Activated T-cell treated with anti-CD3 and anti-CD28 coated beads, Interleukin-2, amount 50 U/mL, for 48 hours (primary cell): ENCODE measurements at places on chromosomes 7 and 10.
A peak's percentile ranks its signal among the peaks of the same experiment; 100 is the strongest.

- DNase-seq = no peak
Observed at GRCh38 chr7:41110186-41110585, 592.7 kb downstream of the INHBA start.

DNA sequence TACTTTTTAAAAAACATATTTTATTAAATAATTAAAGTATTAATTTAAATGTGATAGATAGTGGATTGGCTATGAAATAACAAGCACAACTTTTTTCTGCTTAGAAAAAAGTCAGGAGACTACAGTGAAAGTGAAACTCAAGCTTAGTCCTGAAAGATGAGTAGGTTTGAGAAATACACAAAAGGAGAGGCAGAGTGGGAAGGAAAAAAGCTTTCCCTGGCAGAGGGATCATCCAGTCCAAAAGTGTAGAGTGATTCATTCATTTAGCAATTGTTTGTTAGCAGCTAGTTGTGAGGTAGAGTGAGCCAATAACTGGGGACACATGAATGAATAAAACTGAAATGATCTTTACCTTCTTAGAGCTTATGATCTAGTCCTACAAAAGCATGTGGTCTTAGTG lies 93.5 kb downstream of the FOXP2 start:
- DNase-seq = no peak

DNA sequence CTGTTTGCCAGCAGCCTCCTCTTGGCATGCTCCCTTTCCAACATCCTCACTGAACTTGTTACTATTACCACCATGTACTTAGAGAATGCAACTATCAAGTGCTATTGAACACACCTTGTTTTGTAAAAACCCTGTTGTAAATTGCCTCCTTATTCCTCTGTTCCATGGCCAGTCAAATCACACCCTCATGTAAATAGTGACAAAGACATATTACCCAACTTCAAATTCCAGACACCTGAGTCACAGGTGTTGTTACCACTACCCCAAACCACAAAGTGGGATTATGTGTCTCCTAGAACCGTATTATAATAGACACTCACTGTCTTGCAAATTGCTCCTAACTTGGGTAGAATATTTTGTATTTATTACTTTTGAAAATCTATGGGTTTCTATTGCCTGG lies 263.2 kb upstream of the C7orf33 start:
- no peak for DNase-seq

DNA sequence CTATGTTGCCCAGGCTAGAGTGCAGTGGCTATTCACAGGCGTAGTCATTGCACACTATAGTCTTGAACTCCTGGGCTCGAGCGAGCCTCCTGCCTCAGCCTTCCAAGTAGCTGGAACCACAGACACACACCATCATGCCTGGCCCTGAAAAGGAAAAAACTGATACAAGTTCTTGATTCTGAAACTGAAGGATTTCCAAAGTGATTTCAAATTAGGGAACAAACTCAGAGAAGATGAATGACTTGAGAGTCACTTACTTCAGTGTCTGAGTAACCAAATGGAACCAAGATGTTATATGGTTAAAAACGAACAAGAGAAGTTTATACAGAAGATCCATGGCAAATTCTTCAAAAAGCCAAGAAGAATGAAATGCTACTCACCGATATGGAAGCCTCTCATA lies 14.4 kb downstream of the CWF19L1 start:
- DNase-seq = no peak

DNA sequence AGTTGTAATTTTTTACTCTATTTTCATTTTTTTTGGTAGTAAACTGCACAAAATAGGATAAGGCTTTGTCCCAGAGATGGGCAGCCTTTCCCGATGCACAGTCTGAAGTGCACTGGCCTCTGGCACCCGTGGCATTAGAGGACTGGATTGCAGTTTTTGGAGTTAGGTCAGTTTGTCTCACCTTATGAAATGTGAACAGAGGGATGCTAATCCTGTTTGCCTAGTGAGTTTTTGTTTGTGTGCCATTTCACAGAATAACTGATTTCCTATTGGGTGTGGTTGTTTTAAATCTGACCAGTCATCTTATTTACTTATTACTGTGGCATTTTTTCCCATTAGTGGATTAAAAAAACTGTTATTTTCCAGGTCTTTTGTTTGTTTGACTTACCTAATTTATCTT lies 109.5 kb upstream of the GATA3 start:
- no peak for DNase-seq

- DNase-seq = no peak
Observed at GRCh38 chr10:59634102-59634501, 75.5 kb downstream of the SLC16A9 start.

- DNase-seq = no peak
Observed at GRCh38 chr7:16369855-16370254, 51.5 kb downstream of the CRPPA start.

GRCh38 chr10:1454951-1455350 lies 282.4 kb downstream of the ADARB2 start:
- DNase-seq = no peak

GRCh38 chr7:43925984-43926797 lies at the start of gene UBE2D4:
Gene UBE2D4 (plus strand): TSS chr7:43926436. CDS start chr7:43926533, 97 bp downstream.
- peak; percentile 95 for DNase-seq

- DNase-seq = no peak
Observed at GRCh38 chr10:93299195-93299594, 182.9 kb downstream of the MYOF start.

- DNase-seq = no peak
Observed at GRCh38 chr10:133088179-133088955, 643 bp downstream of the ADGRA1 start.

DNA sequence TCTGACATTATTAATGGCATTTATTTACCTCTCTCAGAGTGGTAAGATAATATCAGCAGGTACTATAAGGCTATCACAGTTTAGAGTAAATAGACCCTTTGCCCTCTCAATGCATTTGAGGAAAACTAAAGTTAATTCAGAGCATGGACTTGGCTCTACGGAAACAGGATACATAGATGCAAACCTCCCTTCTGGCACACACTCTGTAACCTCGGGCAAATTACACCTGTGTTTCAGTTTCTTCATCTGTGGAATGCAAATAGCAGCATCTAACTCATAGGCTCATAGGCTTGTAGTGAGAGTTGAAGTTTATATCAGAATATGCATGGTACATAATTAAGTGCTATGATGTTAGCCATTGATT lies 5.6 kb downstream of the RAPGEF5 start:
- DNase-seq = no peak

DNA sequence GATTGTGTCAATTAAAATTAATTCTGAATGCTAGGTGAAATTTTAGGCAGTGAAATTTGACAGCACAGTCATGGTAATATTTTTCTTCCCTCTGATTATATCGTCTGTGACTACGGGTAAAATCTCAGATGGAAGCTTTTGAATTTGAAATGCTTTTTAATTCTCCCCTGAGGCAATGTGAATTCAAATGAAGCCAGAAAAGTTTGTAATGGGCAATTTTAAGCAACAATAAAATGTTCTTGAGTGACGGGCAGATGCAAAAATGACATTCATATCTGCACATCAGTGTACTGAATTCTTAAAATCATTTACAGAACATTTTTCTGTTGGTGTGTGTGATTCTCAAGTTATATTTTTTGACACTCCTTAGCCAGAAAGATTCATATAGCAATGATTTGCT lies 134.5 kb downstream of the NSUN6 start:
- no peak for DNase-seq

DNA sequence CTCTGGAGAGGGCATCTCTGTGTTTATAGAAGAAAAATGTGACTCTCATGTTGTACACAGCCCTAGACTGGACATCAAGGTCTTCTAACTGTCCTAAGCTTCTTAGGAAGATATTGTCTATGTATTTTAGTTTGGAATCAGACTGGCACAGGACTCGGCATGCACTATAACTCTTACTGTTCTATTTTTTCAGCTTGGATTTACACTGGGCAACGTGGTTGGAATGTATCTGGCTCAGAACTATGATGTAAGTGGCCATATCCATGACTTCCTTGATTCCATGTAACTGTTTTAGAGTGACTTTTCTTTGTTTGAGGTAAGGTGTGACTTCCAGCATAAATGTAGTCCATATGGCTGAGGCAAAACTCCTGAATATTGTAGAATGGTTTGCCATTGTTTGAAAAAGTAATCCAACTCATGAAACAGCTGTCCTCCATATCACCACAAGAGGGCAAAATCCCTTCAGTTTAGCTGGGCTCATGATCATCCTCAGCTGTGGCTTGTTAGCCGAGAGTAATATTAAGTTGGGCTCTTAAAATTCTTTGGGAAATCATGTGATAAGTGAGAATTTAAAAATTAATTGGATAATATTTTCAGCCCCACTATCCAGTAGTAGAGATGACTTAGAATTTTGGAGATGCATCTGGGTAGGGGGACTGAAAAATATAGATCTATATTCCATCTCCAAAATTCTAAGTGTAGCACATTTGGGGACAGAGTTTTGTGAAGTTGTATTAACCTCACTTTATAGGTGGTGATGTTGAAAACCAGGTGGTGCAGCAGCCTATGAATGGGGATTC lies 10.4 kb downstream of the STMP1 start:
- DNase-seq = no peak

- DNase-seq = no peak
Observed at GRCh38 chr7:53811555-53812079, 730.6 kb upstream of the VSTM2A start.

GRCh38 chr7:86598311-86598710 lies 45.4 kb upstream of the GRM3 start:
- no peak for DNase-seq

GRCh38 chr7:21945454-21946221 lies at the start of gene CDCA7L:
Gene CDCA7L (minus strand): TSS chr7:21945899. CDS start chr7:21945804, 95 bp downstream.
- DNase-seq = peak; percentile 86

DNA sequence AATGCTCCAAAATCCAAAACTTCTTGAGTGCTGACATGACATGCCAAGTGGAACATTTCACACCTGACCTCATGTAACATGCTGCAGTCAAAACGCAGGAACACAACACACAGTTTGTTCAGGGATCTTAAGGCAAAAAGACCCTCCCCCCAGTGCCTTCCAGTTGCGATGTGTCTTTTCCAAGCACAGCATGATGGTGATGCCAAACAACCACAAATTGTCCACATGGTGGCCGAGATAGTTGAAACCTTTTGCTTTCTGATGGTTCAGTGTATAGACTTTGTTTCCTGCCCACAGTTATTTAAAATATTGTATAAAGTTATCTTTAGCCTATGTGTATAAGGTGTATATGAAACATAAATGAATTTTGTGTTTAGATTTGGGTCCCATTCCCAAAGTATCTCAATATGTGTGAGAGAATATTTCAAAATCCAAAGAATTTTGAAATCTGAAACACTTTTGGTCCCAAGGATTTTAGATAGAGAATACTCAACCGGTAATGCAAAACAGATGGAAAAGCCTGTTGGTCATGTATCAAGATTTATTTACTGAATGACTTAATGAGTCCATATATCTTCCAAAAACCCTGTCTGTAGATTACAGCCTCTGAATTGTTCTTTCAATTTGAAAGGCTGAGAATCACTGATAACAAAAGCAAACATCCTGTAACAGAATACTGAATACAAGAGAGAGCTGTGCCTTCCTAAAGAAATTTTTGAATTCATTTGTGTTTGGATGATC lies 93.4 kb upstream of the OIT3 start:
- DNase-seq = no peak

GRCh38 chr7:71626206-71626605 lies 494.3 kb downstream of the GALNT17 start:
- no peak for DNase-seq

- DNase-seq = no peak
Observed at GRCh38 chr7:156680281-156680680, 39.7 kb downstream of the RNF32 start.

GRCh38 chr10:132363376-132363775 lies 31.4 kb downstream of the LRRC27 start:
- DNase-seq = no peak

DNA sequence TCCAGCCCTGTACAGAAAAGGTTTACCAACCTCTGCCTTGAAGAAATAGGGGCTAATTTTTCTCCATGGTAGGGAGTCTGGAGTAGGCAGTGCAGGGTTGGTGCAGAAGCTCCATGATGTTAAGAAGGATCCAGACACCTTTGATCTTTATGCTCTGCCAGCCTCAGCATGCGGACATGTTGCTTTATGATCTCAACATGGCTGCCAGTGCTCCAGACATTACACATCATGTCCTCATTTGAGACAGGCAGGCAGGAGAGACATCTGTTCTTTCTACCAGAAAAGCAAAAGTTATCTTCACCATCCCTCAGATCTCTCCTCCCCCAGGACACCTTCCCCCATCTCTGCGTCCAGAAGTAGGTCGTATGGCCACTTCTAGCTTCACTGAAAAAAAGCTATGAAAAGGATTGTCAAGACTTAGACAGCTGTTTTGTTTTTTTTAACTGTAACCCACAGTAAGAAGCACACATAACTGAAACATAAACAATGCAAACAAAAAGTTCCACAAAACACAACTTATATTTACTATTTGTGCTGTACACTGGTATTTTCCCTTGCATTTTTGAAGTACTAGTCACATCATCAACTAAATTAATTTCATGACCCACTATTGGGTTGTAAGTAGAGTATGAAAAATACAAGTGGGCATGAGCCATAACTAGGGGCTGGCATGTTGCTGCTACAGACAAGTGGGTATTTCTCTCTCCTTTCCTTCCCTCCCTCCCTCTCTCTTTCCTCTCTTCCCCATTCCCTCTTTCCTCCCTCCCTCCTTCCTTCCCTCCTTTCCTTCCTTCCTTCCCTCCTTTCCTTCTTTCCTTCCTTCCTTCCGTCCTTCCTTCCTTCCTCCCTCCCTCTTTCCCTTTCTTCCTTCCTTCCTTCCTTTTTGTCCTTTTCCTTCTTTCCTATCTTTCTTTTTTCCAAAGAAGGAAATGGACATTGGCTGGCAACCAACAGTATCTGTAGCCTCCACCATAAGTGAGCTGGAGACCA lies 2.6 kb upstream of the RASSF4 start:
- DNase-seq = no peak

DNA sequence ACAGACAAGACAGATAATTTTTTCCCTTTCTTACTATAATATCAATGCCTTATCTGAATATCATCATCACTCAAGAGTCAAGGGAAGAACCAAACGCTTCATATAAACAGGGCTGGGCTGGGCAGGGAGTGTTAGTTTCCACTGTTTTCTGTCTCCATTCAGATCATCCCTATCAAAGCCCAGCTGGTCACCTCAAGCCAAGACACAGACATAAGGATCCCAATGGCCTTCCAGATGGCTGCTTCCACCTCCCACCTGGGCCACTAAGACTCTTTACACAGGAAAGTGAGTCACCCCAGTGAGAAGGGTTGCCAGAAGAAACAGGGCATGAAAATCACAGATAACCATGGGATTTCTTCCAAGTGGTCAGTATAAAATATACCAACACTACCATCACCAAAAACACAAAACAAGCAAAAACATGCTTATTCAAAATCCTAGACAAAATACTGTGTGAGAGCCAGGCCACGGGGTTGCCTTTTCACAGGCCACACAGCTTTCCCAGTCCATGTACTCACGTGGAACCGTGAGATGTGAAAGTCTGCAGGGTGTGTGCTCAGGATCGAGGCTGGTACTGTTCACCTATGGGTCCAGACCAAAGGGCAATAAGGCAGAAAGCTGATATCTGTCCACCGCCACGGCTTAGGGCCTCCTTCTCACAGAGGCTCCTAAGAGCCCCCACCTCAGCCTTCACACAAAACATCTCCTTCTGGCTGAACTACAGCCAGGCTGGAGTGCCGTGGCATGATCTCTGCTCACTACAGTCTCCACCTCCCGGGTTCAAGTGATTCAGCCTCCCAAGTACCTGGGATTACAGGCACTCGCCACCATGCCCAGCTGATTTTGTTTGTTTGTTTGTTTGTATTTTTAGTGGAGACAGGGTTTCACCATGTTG lies 5.7 kb downstream of the PRSS1 start:
- DNase-seq = no peak
